ENCODE measurements at places on chromosomes 6 and 20.
A peak's percentile ranks its signal among the peaks of the same experiment; 100 is the strongest.

GRCh38 chr6:11952316-11952715, 59.8 kb upstream of the HIVEP1 start:
- DNase-seq, result no peak

DNA sequence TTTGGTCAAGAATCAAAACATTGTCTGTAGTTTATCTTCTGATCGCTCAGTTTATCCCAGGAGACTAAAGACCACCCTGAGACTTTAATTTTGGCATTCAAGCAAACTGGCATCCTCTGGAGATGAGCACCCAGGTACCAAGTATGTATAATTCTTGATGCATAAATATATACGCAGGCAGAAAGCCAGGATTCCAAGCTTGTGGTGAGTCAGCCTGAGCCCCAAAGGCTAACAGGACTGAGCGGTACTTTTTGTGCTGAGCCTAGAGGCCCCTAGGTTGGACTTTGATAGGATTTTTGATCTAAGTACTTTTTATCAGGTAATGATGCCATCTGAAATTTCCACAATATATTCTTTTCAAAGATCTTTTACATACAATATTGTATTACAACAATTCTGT, 301.3 kb downstream of the TFAP2B start:
- DNase-seq, result no peak

- no peak for DNase-seq
Observed at GRCh38 chr20:24241466-24241865, 228.0 kb upstream of the SYNDIG1 start.

- DNase-seq, result no peak
Observed at GRCh38 chr6:26552640-26553188, 14.5 kb downstream of the HMGN4 start.

- peak; percentile 52 for DNase-seq
Observed at GRCh38 chr6:31403283-31404060, at the start of gene MICA. Gene MICA (plus strand): TSS chr6:31403595. CDS start chr6:31403633, 38 bp downstream.

DNA sequence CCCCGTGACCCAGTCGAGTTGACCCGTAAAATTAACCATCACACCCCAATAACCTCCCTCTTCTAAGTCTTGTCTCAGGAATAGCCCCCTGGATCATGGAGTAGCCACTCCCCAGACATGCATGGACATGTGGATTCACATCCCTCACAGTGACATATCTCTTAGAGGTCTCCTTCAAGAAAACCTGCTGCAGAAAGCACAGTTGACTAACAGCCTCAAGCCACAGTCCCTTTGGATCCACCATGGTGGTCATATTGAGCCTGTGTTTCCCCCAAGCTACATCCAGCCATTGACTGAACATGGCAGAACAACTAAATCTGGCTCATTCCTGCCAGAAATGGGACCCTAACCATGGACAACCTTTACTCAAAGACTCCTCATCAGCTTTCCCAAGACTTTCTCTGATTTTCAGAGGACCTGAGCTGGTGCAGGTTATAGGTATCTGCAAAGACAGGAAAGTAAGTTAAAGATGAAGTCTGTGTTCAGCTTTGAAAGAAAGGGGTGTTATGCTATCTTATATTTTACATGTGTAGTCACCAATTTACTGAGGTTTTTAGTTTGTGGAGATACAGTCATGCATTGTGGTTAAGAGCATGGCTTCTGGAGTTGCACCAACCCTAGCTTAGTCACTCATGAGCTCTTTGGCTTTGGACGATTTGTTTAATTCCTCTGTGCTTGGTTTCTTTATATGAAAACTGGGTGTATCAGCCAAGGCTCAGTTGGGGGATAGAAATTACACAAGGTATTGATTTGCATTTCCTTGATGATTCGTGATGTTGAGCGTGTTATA, 219.1 kb downstream of the MYLK4 start:
- DNase-seq, result no peak

- no peak for DNase-seq
Observed at GRCh38 chr6:71933881-71934280, 47.5 kb downstream of the RIMS1 start.

DNA sequence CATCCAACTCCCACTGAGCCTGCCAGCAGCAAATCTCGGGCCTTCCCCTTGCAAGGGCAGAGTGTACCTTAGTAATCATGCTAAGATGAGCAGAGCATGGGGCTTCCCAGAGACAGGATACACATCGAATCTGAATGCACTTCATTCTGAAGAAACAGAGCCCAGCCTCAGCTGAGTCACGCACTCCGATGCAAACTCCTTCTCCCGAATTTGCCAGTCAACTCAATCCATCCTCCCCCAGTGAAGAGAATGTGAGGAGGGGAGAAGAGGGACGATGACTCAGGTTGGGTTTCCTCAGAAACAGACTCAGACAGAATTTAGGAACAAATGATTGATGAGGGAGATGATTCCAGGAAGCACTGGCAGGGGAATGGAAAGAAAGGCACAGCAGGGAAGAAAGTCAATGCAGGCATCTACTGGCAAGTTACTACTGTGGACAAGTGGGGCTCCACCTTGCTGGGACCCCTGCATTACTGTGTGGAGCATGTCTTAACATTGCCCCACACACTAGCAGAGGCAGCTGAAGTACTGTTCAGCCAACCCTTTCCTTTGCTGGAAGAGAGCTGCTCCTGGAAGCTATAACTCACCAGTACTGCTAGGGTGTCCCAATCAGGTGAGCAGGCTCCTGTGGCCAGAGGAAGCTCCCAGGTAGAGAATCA, 251.6 kb downstream of the ADGB start:
- DNase-seq, result no peak

DNA sequence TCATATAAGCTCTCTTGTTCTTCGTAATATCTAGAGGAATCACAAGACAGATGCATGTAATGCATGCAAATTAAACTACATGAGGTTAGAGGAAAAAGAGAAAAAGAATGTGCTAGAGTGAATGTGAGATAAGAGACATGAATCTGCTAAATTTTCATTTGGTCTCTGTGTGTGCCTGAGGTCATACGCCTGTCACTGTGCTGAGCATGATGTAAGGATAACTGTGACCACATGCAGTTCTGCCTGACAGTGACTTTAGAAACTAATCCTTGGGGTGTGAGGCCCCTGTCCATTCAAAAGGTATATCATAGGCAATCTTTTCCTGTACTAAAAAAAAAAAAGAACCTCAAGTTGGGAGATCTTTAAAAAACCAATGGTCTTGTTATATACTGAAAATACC, 70.6 kb downstream of the SHPRH start:
- DNase-seq, result no peak

- no peak for DNase-seq
Observed at GRCh38 chr6:169965239-169965638, 213.8 kb downstream of the ERMARD start.

DNA sequence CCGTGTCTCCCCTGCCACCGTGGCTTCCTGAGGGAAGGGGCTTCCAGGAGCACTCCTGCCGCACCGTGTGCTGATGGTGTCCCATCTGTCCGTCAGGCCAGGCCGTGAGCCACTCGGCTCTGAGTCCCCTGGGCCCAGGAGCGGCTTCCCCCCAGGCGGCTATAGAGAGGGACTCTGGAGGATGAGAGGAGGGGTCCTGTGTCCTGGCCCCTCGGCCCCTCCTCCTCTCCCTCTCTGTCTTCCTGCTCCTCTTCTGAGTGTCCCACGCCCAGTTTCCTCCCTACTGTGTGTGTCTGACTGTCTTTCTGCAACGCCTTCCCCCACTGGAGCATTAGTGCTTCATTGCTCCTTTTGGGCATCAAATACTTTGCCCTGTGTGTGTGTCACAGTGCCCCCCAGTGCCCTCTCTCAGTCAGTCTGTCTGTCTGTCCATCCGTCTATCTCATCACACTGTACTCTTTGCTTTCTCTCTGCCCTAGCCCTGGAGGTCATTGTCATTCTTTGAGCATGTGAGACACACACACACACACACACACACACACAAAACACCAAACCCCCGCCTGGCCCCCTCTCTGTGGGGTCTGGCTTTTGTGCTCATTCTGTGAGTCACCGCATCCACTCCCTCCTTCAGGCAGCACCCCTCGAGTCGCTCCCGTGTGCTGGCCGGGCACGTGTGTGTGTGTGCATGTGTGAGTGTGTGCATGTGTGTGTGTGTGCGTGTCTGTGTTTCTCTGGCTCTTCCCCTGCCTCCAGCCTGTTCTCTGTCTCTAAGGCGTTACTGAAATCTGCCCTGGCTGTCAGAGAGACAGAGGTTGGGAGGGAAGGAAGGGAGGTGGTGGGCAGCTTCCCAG, 71.9 kb downstream of the SRC start:
- no peak for DNase-seq

- no peak for DNase-seq
Observed at GRCh38 chr6:87661016-87661415, 41.0 kb downstream of the AKIRIN2 start.

GRCh38 chr6:107599043-107599442, 109.1 kb downstream of the SOBP start:
- DNase-seq, result no peak

- peak; percentile 68 for DNase-seq
Observed at GRCh38 chr6:37210313-37210968, 40.5 kb downstream of the PIM1 start.

DNA sequence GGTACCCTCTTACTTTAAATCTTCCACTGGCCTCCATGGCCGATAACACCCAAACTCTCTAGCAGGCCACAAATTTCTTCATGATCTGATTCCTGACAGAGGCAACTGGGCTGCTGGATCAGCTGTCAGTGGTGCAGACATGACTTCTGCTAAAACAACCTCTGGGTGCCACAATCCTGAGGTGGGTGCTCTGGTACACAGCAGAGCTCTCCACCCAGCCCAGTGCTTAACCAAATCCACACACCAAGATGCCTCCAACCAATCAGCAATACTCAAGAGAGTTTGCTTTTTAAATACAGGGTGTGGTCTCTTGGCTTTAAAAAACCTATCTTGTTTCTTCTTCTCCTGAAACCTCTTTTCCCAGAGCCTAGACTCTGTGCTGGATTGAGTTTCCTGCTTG, 126.6 kb upstream of the SPACA1 start:
- DNase-seq, result no peak

DNA sequence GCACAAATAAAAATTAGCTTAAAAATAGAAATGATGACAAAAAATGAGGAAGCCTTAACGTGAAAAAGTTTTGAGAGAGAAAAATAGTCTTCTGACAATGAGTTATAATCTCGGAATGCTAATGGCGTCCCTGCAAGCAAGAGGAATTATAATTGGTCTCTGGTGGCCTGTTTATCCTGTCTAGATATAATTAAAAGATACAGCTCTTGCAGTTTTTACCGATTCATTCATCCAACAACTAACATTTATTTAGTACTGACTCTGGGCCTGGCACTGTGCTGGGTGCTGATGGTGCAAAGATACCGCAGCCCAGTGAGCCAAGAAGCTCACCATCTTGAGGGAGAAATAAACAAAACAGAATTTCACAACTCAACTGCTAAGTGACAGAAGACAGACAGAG, 31.6 kb upstream of the ANKRD60 start:
- DNase-seq, result no peak

DNA sequence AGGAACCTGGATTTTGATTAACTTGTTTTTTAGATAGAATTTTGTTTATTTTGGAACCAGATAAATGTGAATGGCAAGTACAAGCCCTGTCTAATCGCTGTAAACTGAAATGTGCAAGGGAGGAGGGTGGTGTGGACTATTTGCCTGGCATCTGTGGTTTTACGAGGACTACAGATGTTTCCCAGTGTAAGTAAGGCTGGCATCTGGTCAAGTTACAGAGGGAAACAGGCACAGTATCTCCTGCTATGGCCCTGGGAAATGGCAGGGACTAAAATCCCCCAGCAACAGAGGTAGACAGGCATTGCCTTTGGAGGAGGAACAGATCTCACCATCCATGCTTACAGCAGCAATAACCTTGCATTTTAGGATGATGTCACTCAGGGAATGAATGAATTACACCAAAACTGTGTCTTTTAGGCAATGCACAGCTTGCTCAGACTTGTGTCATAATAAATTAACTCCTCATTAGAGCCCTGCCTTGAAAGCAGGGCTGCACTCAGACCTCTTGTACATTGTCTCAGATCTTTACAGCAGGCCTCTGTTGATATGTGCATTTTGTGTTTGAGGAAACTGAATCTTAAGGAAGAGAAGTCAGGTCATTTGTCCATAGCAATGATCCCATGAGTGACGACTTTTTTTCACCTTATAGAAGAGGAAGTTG, 96.2 kb downstream of the TCP11 start:
- DNase-seq, result no peak

- DNase-seq, result no peak
Observed at GRCh38 chr6:130815200-130816071, 11.8 kb upstream of the SMLR1 start.

GRCh38 chr6:37288247-37288646, 30.3 kb upstream of the TMEM217 start:
- DNase-seq, result no peak

DNA sequence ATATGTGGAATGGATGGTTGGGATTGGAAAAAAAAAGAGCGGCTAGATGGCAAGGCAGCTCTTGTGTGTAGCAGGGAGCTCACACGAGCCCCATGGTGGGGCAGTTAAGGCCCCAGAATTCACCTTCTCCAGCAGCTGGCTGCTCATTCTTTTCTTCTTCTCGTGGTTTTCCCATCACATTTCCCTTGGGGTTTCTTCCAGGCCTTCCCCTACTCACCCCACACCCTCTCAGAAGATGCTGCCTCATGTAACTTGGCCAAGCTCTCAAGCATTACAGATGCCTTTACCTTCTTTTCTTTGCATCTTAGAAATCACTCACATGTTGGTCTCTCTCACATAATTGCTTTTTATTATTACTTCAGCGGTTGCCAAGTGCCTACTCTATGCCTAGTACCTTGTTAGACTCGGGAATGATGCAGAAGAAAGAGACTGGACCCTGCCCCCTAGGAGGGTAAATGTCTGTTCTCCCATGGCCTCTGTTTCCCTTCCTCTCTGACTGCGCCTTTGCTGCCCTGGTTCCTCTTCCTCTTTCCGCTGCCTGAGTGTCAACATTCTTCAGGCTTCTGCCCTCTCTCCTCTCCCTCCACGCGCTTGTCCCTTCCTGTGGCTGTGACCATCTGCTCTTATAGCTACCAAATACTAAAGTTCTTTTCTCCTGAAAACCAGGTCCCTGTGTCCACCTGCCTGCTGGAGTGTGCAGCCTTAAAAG, 28.6 kb downstream of the PPARD start:
- DNase-seq, result no peak

- DNase-seq, result no peak
Observed at GRCh38 chr6:137910424-137910834, 43.4 kb downstream of the TNFAIP3 start.

DNA sequence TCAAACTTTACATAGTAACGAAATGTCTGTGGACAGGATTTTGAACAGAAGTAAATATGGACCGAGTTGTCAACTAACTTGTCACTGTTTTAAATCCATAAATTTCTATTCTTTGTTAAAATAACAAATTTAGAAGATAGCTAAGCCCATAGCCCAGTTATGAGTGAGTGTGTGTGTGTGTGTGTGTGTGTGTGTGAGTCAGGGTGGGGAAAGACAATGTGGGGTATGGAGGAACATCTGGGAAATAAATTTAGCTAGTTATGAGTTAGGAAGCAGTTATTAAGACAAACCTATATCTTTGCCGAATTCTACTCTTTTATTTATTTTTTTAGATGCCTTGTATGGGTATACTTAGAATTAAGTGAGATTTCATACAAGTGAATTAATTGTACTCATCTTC, 9.0 kb downstream of the TPBG start:
- DNase-seq, result no peak

Data from stimulated activated CD4-positive, alpha-beta T cell treated with anti-CD3 and anti-CD28 coated beads, Interleukin-1b, Interleukin-23, amount 100 ng/mL, for 1 hour (primary cell).